Right lung (tissue), 10 donors: ENCODE measurements at places on chromosomes 7 and 10.

- no peak for DNase-seq
These were observed 139.3 kb downstream of the PPP1R9A start for GRCh38 chr7:95046494-95047240.

DNA sequence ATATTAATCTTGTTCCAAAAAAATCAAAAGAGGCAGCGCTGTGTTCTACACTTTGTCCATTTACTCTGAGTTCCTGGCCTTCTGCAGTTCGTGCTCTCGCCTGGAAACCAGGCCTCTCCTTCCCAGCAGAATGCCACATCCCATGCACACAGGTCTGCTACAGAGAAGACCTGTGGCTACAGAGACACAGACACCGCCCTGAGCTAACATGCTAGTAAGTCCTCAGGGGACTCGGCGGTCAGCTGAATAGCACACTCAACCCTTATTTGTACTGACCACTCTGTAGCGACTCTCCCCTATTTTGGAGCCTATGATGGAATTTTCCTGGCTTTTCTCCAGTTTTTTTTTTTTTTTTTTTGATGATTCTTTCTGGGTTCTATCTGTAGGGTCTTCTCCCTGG, 12.8 kb downstream of the CREB3L2 start:
- no peak for DNase-seq

- no peak for DNase-seq
These were observed 104.7 kb downstream of the CHCHD3 start for GRCh38 chr7:132977234-132977633.

- DNase-seq = peak; percentile 60
These were observed 255.6 kb downstream of the OTUD1 start for GRCh38 chr10:23694446-23694920.

GRCh38 chr10:87804939-87805569, 13.0 kb downstream of the ATAD1 start:
- no peak for DNase-seq

DNA sequence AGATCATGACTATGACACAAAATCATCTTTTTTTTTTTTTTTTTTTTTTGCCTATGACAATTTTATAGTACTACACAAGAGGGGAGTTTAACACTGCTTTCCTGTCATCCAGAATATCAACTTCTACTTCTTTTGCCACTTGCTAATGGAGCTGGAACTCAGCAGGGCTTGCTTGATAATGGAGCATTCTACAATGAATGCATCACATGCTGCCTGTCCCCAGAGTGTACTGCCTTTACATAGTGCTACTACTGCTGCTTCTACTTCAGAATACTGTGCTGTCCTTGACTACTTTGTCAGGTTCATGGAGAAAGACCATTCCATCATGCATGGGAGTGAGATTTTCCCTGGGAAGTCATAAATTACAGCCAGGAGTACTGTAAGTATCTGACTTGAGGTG, 338.6 kb upstream of the SEMA3A start:
- no peak for DNase-seq

DNA sequence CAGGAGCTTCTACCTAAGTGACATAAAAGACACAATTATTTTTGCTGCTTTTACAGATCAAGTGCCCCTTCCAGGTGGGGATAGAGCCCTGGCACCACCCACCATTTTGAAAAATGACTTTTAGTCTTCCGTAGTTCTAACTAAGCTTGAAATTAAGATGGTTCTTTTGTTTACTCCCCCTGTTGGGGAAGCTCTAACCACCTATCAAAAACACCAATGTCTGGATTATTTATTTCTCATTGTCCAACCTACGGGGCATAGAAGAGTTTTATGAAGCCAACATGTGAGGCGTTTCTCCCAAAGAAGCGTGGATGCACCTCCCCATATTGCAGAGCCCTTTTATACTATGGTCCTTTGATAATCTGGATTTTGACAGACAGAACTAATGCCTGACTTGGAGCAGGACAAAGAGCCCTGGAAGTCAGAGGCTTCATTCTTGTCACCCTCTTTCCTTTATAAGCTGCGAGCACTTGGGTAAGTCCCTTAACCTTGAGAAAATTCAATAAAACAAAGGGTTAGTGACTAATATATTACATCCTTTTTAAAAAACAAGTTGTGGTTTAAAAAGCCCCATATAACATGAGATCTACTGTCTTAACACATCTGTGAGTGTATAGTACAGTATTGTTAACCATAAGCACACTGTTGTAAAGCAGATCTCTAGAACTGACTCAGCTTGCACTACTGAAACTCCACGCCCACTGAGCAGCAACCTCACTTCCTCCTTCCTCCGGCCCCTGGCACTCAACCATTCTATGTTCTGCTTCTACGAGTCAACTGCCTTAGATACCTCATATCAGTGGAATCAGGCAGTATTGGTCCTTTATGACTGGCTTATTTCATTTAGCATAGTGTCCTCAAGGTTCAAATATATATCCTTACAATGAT, 67.5 kb downstream of the ATXN7L1 start:
- no peak for DNase-seq

DNA sequence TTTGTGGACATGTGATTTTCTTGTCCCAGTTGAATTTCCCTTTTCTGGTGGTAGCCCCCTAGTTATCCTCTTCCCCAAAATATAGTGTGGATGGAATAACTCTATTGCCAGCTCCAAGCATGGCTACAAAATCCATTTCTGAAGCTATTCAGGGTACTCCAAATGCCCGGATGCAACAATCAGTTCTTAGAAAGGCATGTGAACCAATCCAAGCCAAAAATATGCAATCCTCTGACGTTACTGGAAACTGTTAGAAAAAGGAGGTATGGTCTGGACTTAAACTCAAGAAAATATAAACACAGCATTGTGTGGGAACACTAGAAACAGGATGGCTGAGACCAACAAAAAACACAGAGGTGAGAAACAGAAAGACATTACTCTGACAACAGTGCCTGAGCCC, 347.0 kb downstream of the GPAM start:
- no peak for DNase-seq

DNA sequence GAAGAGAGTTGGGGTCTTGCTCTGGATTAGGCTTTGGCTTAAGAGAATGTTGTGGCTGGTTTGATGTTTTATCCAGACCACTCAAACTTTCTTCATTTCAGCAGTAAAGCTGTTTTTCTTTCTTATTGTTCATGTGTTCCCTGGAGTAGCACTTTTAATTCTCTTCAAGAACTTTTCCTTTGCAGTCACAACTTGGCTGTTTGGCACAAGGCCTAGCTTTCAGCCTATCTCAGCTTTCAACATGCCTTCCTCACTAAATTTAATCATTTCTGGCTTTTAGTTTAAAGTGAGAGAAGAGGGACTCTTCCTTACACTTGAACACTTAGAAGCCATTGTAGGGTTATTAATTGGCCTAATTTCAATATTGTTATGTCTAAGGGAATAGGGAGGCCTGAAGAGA, 18.1 kb downstream of the CCDC126 start:
- peak; percentile 8 for DNase-seq
